Uterus (tissue), 4 donors: ENCODE measurements at places on chromosomes 5 and 9.

DNA sequence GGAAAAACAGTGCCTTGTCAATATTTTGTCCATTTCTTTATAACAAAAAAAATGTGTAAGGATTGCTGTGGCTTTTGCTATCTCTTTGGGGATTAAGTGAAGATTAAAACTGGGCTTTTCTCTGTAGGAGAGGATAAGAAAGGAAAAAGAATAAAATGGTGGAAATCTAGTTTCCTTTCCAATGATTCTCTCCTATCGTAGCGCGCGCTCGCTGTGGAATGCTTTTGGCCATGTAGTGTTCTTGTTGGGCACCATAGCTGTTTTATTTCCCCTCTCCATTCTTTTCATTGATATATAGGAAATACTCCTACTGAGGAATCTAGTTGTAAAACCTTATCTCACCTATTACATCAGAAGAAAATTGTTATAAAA is 1.5 kb downstream of the STXBP1 start:
- no peaks in the 10 kb centered on the region for H3K36me3 ChIP-seq
- H3K4me3 ChIP-seq: peak overlapping the region; percentile 66
- no peak for DNase-seq
- no peaks in the 10 kb centered on the region for H3K27me3 ChIP-seq
- peaks cover 5% of the 10 kb centered on the region for H3K4me1 ChIP-seq

GRCh38 chr5:72129725-72130124 is 22.4 kb downstream of the MAP1B start:
- no peaks in the 10 kb centered on the region for H3K36me3 ChIP-seq
- no peak for DNase-seq

GRCh38 chr5:138033386-138033808 is 518 bp upstream of the FAM13B start:
- H3K4me3 ChIP-seq: peak overlapping the region; percentile 94
- peaks cover 5% of the 10 kb centered on the region for H3K4me1 ChIP-seq
- no peaks in the 10 kb centered on the region for H3K36me3 ChIP-seq
- DNase-seq: no peak
- H3K27me3 ChIP-seq: no peaks in the 10 kb centered on the region
- peak overlapping the region; percentile 99 for H3K27ac ChIP-seq

GRCh38 chr9:134591082-134591571 is 50.5 kb upstream of the COL5A1 start:
- no peak overlapping the region for H3K4me3 ChIP-seq
- H3K4me1 ChIP-seq: peaks cover 6% of the 10 kb centered on the region
- no peaks in the 10 kb centered on the region for H3K27me3 ChIP-seq
- no peaks in the 10 kb centered on the region for H3K36me3 ChIP-seq
- DNase-seq: no peak

DNA sequence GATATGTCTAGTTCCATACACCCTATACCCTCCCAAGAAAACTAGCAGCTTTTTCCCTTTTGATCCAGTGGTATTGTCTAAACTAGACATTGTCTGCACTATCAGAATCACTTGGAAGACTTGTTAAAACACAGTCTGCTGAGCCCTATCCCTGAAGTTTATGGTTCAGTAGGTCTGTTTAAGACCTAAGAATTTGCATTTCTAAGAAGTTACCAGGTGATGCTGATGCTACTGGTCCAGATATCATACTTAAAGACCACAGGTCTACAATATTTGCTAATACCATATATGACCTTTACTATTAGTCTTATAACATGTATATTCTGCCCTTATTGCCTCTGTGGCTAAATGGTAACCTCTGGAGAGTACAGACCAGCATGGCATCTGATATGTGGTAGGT is 23.3 kb downstream of the SKIC3 start:
- no peaks in the 10 kb centered on the region for H3K4me1 ChIP-seq
- no peaks in the 10 kb centered on the region for H3K27me3 ChIP-seq
- H3K4me3 ChIP-seq: no peak overlapping the region
- H3K27ac ChIP-seq: no peak overlapping the region
- no peak for DNase-seq

- H3K4me1 ChIP-seq: peaks cover 10% of the 10 kb centered on the region
- no peaks in the 10 kb centered on the region for H3K36me3 ChIP-seq
- H3K27me3 ChIP-seq: no peaks in the 10 kb centered on the region
- peak overlapping the region; percentile 84 for H3K4me3 ChIP-seq
Measured at GRCh38 chr5:78647351-78647818, 1.2 kb downstream of the LHFPL2 start.

DNA sequence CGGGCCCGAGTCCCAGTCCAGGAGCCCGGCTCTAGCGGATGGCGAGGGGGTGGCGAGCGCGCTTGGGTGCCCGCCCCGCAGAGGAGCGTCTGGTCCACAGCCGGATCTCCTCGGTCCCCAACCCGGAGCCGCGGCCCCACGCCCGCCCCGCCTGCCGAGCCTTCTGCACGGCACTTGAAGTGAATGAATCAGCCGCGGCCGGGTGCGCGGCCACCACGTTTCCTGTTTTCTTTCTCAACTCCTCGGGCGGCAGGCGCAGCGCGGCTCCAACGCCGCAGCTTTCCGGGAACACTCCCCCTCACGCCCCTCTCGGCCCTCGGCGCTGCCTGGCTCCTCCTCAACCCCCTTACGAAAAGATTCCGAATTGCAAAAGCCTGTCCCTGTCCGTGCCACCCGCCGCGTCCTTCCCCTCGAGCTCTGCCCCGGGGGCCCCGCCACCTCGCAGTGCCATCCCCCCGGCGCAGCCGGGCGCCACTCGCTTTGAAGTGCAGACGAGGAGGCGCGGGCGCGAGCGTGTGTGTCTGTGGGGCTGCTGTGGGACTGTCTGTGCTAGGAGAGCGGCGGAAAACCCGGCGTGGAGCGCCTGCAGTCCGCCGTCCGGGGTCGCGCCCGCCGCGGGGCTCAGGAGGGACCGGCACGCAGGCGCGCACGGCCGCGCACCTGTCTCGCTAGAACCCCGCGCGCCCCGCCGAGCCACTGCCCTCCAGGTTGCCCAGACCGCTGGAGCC is 456.6 kb downstream of the RAB3C start:
- H3K4me1 ChIP-seq: no peaks in the 10 kb centered on the region
- peak; percentile 63 for DNase-seq
- H3K36me3 ChIP-seq: no peaks in the 10 kb centered on the region
- no peaks in the 10 kb centered on the region for H3K27me3 ChIP-seq
- H3K27ac ChIP-seq: peak overlapping the region; percentile 49

DNA sequence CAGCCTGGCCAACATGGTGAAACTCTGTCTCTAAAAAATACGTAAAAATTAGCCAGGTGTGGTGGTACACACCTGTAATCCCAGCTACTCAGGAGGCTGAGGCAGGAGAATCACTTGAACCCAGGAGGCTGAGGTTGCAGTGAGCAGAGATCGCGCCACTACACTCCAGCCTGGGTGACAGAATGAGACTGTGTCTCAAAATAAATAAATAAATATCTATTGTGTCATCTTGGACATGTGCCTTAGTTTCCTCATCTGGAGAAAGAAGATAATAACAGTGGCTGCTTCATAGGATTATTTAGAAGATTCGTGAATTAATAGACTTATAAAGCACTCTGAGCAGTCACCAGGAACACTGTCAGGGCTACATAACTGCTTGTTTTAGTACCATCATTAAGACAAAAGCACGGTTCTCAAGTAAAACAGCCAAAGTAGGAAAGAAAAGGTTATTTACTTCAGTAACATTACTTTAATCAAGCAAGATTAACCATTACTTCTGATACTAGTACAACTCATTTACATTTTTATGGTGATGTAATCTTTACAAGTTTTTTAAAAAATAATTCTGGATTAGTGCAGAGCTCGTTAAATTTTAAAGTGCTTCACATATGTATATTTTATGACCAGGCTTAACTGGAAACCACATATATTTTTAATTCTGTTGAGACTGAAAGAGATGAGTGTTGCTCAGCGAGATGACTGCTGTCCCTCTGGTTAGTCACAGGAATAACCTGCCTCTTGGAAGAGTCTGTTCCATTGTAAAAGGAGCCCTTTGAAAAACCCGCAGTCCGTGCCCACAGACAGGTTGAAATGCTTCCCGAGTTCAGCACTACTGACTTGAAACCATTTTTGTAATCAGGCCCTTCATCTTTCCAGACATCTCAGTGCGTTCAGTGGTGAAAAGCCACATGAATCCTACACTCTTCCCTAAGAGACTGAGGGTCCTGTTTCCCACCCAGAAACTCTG is 36.7 kb downstream of the ANKH start:
- no peak overlapping the region for H3K4me3 ChIP-seq
- H3K36me3 ChIP-seq: no peaks in the 10 kb centered on the region
- DNase-seq: no peak

- H3K4me1 ChIP-seq: no peaks in the 10 kb centered on the region
- no peak overlapping the region for H3K4me3 ChIP-seq
- H3K36me3 ChIP-seq: no peaks in the 10 kb centered on the region
- H3K27me3 ChIP-seq: no peaks in the 10 kb centered on the region
- no peak overlapping the region for H3K27ac ChIP-seq
- no peak for DNase-seq
Measured at GRCh38 chr5:173457482-173457881, 129.3 kb upstream of the STC2 start.

GRCh38 chr5:3197304-3198073 is 398.1 kb upstream of the IRX1 start:
- DNase-seq: no peak
- H3K4me1 ChIP-seq: no peaks in the 10 kb centered on the region
- no peak overlapping the region for H3K27ac ChIP-seq
- no peak overlapping the region for H3K4me3 ChIP-seq
- no peaks in the 10 kb centered on the region for H3K27me3 ChIP-seq
- H3K36me3 ChIP-seq: no peaks in the 10 kb centered on the region

DNA sequence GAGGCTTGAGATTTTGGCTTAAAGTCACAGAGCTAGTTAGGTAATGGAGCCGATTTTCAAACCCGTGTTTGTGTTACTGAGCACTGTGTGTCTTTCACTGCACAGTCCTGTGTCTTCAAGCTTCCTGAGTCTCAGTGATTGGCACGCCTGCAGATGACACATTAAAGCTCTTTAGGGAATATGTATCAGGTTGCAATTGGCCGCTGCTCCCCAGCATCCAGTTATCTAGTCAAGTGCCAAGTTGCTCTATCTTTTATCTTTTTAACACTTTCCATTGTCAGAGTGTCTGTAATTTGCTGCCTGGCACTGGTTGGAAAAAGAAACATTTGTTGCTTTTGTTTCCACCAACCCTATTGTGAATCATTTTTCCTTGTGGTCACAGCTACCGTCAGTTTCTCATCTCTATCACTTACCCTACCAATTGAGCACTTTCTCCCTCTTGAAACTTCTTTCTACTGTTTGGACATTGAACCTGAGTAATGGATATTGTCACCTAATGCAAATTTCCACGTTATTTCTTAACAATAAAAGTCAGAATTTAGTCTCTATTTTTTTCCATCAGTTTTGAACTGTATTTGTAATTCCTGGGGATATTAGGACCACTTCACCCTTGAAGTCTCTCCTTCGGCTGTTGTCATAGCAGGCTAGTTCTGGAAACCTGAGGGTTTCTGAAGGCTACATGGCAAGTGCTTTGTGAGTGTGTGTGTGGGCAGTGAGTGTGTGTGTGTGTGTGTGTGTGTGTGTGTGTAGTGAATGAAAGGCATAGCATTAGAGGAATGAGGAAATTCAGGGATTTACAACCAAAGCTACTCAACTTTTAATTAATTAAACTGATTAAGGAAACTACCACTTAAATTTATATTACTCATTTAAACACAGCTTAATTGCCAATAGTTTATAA is 274.3 kb downstream of the ISL1 start:
- H3K27ac ChIP-seq: no peak overlapping the region
- H3K4me3 ChIP-seq: no peak overlapping the region
- H3K36me3 ChIP-seq: no peaks in the 10 kb centered on the region
- H3K27me3 ChIP-seq: no peaks in the 10 kb centered on the region

GRCh38 chr9:129177443-129177790 is 644 bp downstream of the IER5L start:
- peak overlapping the region; percentile 97 for H3K27ac ChIP-seq
- H3K4me3 ChIP-seq: peak overlapping the region; percentile 98
- DNase-seq: no peak
- peaks cover 8% of the 10 kb centered on the region for H3K4me1 ChIP-seq

DNA sequence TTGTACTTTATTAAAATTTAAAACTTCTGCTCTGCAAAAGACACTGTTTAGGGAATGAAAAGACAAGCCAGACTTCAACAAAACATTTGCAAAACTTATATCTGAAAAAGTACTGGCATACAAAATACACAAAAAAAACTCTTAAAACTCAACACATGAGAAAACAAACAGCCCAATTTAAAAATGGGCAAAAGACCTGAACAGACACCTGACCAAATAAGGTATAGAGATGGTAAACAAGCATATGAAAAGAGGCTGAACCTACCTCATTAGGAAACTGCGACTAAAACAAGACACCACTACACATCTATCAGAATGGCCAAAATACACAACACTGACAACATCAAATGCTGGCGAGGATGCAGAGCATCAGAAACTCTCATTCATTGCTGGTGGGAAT is 54.4 kb upstream of the LMX1B start:
- no peak overlapping the region for H3K27ac ChIP-seq
- no peaks in the 10 kb centered on the region for H3K4me1 ChIP-seq
- no peaks in the 10 kb centered on the region for H3K27me3 ChIP-seq
- no peak overlapping the region for H3K4me3 ChIP-seq
- H3K36me3 ChIP-seq: no peaks in the 10 kb centered on the region

DNA sequence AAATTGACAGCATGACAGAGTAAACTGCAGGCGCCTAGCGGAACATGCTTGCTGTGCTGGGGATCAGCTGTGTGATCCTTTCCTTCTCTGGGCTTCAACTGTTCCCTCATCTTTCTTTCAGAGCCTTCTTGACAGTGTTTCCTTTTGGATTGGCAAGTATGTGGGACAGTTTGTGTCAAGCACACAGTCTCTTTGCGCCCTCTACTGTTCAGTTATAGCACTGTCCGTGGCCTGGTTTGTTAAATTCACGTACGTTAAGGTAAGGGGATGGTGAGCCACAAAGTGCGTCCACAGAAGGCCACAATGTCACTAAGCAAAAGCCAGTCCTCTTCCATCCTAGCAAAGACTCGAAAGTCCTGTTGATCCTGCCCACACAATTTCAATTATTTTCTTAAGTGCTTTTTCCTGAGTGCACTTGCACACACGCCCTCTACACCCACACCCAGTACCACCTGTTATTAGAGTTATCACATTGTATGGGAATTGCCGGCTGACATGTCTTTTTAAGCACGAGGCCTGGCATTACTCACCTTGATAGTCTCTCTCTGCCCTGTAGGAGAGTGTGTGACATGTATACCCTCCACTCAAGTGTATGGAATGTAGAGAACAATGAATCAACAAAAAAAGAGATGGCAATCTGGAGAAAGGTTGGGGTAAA is 22.5 kb upstream of the PTPN3 start:
- H3K4me3 ChIP-seq: no peak overlapping the region
- H3K27ac ChIP-seq: no peak overlapping the region
- DNase-seq: peak; percentile 40
- no peaks in the 10 kb centered on the region for H3K36me3 ChIP-seq
- H3K4me1 ChIP-seq: no peaks in the 10 kb centered on the region

DNA sequence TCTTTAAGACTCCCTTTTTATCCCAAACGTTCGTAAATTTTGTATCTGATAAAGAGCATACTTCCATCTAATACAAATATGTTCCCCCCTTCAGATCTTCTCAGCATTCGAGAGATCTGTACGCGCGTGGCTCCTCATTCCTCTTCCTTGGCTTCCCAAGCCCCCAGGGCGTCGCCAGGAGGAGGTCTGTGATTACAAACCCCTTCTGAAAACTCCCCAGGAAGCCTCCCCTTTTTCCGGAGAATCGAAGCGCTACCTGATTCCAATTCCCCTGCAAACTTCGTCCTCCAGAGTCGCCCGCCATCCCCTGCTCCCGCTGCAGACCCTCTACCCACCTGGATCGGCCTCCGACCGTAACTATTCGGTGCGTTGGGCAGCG is 19.9 kb downstream of the CDKN2A start:
- no peak overlapping the region for H3K27ac ChIP-seq
- H3K4me1 ChIP-seq: peaks cover 12% of the 10 kb centered on the region
- peaks cover 98% of the 10 kb centered on the region for H3K27me3 ChIP-seq
- H3K4me3 ChIP-seq: no peak overlapping the region
- DNase-seq: no peak
